Smooth muscle cell of the coronary artery (primary cell): ENCODE measurements at places on chromosomes 11 and 22. TPM values are rescaled to one million over a fixed set of nuclear protein-coding genes. Genes with fewer than 3 reads are reported as not detected.

SUSD2 gene
- total RNA-seq = 1.2 and 4.7 TPM in 2 replicates

TPP1 gene
- 48.2 and 52.7 TPM in 2 replicates for total RNA-seq

CFAP300 gene
- 1.4 and 5.5 TPM in 2 replicates for total RNA-seq

OR5B21 gene
- total RNA-seq = not detected in 2 replicates

CD44 gene
- 107 and 449 TPM in 2 replicates for total RNA-seq

LRRC4C gene
- total RNA-seq = under 0.01 and 0.38 TPM in 2 replicates

SCGB1A1 gene
- total RNA-seq = not detected in 2 replicates

JAM3 gene
- total RNA-seq = 61.4 and 204 TPM in 2 replicates

KMT5B gene
- 23.4 and 23.5 TPM in 2 replicates for total RNA-seq

C11orf71 gene
- 6.8 and 8.3 TPM in 2 replicates for total RNA-seq

SLC25A45 gene
- total RNA-seq = 1.4 and 2.3 TPM in 2 replicates

MISFA gene
- total RNA-seq = 1.4 and 1.8 TPM in 2 replicates

NXPE2 gene
- total RNA-seq = 0.08 TPM in 1 of 2 replicates, not detected in the other

SYTL2 gene
- 2.9 and 18.8 TPM in 2 replicates for total RNA-seq

PNPLA5 gene
- total RNA-seq = not detected in 2 replicates

NTM gene
- total RNA-seq = 16.1 and 16.8 TPM in 2 replicates

SLC22A9 gene
- not detected in 2 replicates for total RNA-seq
